ENCODE measurements at places on chromosomes 7 and 10. TPM values are rescaled to one million over a fixed set of nuclear protein-coding genes. Genes with fewer than 3 reads are reported as not detected.

- ATAC-seq = no peak
These were observed 16.7 kb downstream of the CEP55 start for GRCh38 chr10:93513091-93513490.

DNA sequence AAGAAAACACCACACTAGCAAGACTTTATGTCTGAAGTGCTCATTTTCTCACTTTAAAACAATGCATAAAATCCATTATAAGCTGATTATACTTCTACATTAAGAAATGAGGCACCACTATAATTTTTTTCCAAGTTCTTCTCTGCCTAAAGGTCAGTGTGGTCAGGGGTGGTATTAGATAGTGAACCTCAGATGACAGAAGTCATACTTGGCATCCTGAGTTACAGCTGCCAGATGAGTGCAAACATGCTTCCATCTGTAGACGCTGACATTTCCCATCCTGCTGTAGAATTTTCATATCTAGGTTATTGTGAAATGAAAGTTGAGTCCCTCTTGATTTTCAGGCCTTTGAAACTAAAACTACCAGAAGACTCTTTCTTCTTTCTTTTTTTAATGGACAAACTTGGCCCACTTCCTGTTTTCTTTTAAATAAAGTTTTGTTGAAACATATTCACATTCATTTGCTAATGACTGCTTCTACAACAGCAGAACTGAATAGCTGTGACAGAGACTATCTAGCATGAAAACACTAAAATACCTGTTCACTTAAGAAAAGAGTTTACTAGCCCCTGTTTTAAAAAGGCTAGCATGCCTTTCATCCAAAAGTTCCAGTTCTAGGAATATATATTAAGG lies 900.8 kb downstream of the XPNPEP1 start:
- ATAC-seq = no peak

DNA sequence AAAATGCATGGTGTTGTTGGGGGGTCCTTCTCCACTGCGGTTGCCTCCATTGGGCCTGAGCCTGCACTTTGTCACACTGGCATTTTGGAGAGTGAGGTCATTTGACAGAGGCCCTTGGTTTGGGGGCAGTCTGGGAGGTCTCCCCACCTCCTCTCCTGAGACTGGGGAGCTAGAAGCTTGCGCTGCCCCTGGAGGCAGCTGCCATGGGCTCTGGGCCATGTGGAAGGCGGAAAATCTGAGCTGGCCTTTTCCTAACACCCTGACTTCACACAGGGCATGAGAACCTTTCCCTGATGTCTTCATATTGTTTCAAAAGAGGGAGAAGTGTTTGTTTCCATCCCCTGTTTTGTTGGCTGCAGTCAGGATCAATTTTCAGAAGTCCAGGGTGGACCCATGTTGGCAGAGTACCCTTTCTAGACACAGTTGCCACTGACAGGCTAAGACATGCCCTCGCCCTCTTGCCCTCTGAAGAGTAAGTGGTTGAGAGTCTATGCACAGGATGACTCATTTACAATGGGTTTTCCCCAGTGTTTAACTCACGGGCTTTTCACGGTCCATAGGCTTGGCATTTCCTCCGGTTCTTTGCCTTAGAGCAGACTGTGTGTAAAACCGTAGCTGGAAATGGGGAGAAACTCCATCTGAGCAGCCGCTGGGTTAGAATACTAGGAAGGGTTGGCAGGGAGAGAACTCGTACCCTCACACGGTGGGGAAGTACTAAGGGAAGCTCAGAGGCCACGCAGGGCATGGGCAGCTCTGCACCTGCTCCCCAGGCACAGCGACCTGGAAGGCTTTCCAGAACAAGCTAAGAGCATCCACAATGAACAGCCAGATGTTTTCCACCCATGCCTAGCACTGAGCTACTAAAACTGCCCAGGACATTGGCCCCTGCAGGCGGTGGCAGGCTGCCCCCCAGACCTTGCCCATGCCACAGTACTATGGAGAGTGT lies 655.0 kb downstream of the SDK1 start:
- peak; percentile 95 for ATAC-seq

DNA sequence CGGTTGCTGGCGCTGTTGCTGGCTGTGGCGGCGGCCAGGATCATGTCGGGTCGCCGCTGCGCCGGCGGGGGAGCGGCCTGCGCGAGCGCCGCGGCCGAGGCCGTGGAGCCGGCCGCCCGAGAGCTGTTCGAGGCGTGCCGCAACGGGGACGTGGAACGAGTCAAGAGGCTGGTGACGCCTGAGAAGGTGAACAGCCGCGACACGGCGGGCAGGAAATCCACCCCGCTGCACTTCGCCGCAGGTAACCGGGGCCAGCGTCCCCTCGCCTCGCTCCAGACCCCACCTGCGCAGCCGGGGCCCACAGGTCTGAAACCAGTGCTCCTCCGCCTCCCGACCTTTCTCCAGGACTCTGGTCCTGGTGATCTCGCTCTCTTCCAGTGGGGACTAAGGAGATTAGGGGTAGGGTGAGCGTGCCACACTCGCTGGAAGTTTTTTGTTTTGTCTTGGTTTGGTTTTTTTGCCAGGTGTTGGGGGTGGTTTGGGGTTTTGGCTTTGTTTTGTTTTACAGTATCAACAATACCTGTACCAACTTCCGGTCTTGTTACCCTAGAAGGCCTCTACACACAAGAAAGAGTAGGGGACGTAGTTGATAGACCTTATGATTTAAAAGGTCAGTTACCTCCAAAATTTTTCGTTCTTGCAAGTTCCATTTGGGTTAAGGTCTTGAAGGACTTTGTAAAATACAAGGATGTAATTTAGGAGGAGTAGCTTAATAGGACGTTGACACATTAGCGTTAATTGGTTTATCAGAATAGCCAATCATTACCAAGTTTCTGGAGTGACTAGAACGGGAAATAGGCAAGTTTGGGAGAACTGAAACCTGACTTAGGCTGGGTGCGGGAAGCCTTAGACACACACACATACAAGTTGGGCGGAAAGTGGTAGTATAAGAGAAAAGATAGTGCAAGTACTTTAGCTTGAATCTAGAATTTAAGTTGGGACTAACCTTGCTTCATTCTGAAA lies 704 bp downstream of the TNKS2 start:
- ATAC-seq = peak; percentile 52

GRCh38 chr7:32093415-32094408 lies 23.5 kb upstream of the PDE1C start:
- peak; percentile 18 for ATAC-seq

Gene TMEM178B
- 4.0 TPM for total RNA-seq

Data from esophagus mucosa (tissue), 1 donor.